ENCODE measurements at places on chromosomes 3 and 15.

- no peak for DNase-seq
Measured at GRCh38 chr15:77097921-77098320, 27.0 kb upstream of the TSPAN3 start.

DNA sequence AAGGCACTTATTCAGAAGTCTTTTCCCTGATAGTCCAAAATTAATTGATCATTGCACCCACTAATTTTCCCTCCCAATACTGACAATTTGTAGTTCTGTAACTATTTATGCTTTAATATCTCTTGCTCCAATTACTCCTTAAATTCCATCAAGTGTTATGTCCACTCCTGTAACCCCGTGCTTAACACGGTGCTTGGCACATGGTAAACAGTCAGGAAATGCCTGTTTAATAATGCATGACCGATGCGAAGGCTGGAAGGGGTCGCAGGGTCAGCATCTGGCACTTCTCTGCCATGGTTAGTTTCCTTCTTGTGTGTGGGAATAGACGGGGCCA lies 553 bp upstream of the SEC22A start:
- no peak for DNase-seq

- no peak for DNase-seq
Measured at GRCh38 chr3:178561239-178561638, 25.0 kb downstream of the KCNMB2 start.

DNA sequence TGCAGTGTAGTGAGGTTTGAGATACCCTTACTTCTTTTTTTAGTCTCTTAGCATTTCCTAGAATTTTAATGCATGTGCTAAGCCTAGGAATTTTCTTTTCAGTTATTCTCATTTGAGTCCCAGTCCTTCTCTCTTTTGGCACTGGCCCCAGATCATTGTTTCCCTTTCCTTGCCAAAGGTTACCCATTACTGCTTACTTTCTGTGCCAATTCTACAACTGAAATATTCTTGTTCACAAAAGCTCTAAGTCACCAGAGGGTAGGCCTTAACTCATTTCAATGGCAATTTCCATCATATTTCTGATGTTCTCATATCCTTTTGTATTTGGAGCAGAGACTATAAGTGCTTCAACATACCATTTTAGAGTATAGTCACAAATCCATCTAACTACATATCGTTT lies 199.6 kb upstream of the CBLB start:
- DNase-seq, result no peak

DNA sequence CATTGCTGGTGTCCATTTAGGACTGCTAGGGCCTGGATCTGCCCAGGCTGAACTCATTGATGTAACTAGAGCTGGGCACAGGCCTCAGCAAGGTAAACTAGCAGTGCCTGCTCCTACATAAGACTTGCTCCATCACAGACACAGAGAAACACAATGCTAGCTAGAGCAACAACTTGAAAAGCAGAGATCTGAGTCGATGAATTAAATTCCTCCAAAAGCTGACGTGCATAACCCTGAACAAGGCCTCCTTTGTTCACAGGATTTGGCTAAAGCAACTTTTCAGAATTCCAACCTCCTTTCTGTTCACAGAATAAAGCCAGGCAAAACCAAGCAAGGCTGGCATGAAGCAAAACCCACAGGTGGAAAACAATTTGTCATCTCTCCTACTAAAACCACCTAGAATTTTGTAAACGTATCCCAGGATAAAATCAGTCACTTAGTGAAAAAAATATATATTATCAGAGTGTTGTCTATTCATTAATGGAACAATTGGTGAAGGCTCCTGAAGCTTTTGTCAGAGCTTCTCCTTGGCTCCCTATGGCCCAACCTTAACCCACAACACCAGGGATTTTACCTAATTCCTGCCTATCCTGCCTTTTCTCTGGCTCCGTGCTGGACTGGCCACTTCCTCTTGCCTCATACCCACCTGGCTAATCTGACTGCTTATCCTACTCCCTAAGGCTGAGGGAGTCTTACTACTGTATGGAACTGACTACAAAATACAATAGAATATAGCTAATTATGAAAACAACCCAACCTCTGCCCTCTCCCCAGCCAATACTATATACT lies 39.9 kb downstream of the PLCH1 start:
- DNase-seq, result no peak

GRCh38 chr15:91880373-91880772 lies 26.9 kb downstream of the SLCO3A1 start:
- DNase-seq, result no peak

- no peak for DNase-seq
Measured at GRCh38 chr15:73746883-73747282, 6.3 kb downstream of the INSYN1 start.

DNA sequence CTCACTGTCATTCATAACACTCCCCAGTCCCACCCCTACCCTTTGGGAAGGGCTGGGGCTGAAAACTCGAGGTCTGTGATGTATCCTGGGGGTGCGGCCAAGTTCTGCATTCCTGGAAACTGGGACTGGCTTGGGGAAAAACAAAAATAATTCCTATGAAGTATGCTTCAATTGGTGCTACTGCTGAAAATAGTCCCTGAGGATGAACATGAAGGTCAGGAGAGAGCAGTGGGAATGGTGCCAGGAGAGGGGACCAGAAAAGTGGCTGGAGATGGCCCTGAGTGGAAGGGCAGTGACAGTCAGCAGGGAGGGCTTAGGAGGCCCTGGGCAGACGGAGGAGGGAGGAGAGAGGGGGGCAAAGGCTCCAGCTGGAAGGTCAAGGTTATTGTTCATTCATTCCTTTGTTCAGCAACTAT lies 4.8 kb upstream of the ISLR start:
- no peak for DNase-seq

DNA sequence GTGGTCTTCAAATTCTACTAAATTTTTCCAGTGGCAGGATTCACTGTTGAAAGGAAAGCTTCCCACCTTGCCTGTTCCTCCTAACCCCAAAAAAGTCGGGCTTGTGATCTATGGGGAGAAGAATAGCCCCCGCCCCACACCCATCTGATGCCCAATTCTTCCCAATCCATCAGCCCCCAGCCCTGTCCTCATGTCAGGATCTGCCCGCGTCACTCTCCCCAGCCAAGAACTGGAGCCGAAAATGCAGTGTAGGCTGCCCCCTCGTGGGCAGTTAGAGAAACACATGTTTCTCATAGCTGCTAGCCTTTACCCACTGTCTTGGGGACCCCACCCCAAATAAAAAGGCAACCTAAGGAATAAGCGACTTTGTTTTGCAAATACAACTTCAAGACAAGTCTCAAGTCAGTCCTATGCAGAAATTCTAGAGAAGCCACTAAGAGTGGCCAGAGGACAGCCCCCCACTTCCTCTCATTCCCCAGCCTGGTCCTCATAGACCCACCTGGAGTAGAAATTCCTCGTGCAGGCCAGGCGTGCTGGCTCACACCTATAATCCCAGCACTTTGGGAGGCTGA lies 13.0 kb upstream of the CSK start:
- no peak for DNase-seq

GRCh38 chr3:156300371-156300770 lies 180.0 kb downstream of the KCNAB1 start:
- no peak for DNase-seq

GRCh38 chr3:8621872-8622271 lies 22.7 kb downstream of the SSUH2 start:
- no peak for DNase-seq

DNA sequence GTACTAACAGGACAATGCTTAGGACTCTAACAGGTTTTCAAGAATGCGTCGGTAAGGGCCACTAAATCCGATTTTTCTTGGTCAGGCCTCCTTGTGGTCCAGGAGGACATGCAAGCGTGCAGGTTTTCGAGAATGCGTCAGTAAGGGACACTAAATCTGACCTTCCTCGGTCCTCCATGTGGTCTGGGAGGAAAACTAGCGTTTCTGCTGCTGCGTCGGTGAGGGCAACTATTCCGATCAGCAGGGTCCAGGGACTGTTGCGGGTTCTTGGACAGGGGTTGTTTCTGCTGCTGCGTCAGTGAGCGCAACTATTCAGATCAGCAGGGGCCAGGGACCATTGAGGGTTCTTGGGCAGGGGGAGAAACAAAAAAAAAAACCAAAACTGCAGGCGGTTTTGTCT lies 7.8 kb upstream of the UBP1 start:
- no peak for DNase-seq

- no peak for DNase-seq
Measured at GRCh38 chr3:156407617-156408225, 147.2 kb downstream of the SSR3 start.

DNA sequence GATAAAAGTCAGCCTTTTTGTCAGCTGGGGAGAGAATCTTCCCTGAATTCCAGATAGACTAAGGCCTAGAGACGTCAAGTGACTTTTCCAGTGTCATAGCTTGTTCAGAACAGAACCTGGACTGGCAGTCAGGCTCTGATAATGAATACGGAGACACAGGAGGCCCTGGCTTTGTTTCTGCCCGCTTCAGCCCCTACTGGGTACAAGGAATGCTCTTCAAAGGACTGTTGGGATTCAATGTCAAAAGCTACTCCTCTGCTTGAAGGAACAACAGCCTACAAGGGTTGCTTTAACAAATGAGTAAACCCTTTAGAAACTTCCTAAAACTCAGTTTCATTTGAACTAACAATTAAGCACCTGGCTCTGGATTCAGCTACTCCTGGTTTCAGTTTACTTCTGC lies 412.3 kb downstream of the OXSM start:
- no peak for DNase-seq

DNA sequence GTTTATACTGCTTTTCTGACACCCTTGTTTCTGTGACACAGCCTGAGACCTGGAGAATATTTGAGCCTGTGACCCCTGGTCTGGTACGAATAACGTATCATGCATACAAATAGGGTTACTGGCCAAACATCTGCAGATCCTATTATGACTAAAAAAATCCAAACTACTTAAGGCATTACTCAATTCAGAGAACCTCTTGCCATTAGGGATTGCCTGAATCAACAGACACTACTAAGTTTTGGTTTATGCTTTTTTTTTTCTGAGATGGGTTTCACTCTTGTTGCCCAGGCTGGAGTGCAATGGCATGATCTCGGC lies 35.4 kb downstream of the OSBPL10 start:
- DNase-seq, result no peak

DNA sequence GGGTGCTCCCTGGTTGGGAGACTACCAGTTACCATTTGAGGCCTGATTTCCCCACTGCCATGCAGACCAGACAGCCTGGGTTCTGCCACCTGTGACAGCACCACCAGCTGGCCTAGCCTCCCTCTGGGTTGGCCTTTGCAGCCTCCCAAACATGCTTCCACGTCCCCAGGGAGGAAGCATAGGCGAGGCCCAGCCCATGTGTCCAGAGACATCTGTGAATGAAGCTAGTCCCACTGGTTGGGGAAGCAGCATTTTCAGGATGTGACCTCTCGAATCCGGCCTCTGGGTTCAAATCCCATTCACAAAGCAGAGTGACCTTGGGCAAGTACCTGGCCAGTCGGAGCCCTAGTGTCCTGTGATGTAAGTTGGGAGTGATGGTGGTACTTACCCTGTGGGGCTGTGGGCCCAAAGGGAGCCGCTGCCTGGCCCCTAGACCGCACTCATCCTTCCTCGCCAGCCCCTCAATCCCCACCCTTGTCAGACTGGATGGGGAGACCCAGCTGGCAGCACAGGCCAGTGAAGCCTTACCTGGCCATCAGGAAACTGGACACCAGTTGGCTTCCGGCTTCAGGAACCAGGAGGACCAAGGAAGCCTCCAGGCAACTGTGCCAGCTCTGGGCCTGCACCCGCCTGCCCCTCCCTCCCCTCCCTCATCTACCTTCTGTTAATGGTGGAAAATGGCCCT lies 6.0 kb downstream of the KLF15 start:
- no peak for DNase-seq

DNA sequence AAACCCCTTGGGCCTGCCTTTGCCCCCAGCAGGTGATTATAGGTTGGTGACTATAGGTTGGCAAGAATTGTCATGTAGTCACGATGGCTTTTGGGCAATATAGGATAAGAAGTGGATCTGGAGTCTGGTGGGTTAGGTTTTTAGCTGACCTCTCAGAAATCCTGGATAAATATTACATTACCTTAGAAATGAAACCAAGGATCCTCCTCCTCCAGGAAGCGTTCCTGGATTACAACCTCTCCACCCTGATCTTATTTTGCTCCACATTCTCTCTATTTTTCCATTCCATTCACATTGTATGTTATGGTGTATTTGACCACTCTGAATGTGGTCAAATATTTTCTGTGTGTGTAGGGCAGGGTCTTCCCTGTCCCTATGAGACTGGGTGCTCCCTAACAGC lies 82.3 kb downstream of the SEMA5B start:
- DNase-seq, result no peak

DNA sequence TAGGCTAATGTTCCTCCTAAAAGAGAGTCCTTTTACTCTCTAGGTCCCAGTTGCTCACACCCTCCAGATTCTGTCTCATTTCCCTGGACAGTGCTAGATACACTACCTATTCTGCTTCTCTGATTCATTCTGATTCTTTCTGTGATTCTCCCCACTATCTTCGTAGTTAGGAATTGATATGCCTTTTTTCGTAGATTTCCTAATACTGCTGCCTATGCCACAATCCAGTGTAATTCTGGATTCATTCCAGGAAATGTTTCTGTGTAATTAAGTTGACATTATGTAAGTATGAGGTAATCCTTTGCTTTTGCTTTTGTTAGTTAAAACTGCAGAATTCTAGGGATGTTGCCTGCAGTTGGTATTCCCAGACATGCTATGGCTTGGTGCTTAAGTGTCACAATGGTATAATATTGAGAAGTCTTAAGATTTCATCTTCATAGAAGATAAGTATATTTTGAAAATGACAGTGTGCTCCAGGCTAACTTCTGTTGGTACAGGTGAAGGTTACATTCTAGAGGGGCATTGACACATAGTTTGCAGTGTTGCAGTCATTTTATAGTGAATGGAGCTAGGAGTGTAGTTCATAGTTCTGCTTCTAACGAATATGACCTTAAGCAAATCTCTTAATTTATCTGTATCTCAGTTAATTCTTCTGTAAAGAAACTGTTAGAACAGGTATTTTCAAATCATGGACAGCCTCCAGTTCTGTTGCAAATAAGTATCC lies 54.3 kb downstream of the RIOX2 start:
- no peak for DNase-seq

- DNase-seq, result no peak
Measured at GRCh38 chr15:50046159-50046558, 72.9 kb downstream of the ATP8B4 start.

DNA sequence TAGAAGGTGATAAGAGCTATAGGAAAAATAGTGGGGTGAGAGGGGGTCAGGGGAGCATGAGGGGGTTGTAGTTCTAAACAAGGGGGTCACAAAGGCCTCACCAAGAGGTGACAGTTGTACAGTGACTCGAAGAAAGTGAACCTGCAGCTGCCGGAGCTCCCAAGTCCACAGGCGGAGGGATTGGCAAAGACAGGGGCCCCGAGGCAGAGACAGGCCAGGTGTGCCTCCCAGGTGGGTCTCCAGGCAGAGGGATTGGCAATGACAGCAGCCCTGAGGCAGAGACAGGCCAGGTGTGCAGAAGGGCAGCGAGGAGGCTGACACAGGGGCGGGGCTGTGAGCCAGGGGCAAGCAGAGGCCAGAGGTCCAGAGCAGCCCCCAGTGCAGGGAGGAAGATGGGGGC lies 63.7 kb downstream of the DNAJB8 start:
- DNase-seq, result no peak

GRCh38 chr3:32113981-32114545 lies 7.6 kb downstream of the GPD1L start:
- no peak for DNase-seq

GRCh38 chr15:62641825-62642224 lies 400.7 kb upstream of the TPM1 start:
- DNase-seq, result no peak

Data from NCI-H2081 treated with DMSO at 0.1 percent for 48 hours (cell line).